DMS 273 treated with DMSO at 0.1 percent for 48 hours (cell line): ENCODE measurements at places on chromosomes 7 and 10.

DNA sequence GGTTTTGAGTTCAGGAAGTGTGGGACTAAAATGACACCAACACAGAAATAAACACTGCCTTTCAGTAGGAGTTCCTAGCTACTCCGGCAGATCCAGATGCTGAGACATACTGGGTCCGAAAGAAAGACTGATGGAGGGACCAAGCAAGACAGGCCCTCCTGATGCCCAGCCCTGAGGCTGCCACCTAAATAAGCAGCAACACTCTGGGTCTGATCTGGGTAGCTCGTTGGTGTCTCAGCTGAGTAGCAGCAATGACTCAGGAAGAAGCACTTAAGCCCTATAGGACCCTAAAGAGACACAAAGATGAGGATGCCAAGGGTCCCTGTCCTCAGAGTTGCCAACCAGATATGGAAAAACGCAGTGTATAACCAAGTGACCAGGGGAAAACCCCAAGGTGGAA, 190.7 kb downstream of the FAM107B start:
- DNase-seq: no peak

DNA sequence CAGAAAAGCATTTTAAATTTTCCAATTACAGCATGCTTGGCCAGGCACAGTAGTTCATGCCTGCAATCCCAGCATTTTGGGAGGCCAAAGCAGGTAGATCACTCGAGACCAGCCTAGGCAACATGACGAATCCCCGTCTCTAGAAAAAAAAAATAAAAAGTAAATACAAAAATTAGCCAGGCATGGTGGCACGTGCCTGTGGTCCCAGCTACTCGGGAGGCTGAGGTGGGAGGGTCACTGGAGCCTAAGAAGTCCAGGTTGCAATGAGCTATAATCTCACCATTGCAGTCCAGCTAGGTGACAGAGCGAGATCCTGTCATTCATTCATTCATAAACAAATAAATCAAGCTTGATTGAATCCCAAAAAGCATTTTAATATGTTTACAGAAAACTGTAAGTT, 234.9 kb downstream of the PARD3 start:
- DNase-seq: no peak

- no peak for DNase-seq
These were observed 164.9 kb upstream of the RHEB start for GRCh38 chr7:151684408-151685175.

- DNase-seq: no peak
These were observed 1.3 kb upstream of the COMMD3 start for GRCh38 chr10:22314852-22315251.

GRCh38 chr10:49410365-49411074, 14.6 kb upstream of the DRGX start:
- DNase-seq: no peak

GRCh38 chr10:24119896-24120295, 89.0 kb upstream of the KIAA1217 start:
- DNase-seq: peak; percentile 85

DNA sequence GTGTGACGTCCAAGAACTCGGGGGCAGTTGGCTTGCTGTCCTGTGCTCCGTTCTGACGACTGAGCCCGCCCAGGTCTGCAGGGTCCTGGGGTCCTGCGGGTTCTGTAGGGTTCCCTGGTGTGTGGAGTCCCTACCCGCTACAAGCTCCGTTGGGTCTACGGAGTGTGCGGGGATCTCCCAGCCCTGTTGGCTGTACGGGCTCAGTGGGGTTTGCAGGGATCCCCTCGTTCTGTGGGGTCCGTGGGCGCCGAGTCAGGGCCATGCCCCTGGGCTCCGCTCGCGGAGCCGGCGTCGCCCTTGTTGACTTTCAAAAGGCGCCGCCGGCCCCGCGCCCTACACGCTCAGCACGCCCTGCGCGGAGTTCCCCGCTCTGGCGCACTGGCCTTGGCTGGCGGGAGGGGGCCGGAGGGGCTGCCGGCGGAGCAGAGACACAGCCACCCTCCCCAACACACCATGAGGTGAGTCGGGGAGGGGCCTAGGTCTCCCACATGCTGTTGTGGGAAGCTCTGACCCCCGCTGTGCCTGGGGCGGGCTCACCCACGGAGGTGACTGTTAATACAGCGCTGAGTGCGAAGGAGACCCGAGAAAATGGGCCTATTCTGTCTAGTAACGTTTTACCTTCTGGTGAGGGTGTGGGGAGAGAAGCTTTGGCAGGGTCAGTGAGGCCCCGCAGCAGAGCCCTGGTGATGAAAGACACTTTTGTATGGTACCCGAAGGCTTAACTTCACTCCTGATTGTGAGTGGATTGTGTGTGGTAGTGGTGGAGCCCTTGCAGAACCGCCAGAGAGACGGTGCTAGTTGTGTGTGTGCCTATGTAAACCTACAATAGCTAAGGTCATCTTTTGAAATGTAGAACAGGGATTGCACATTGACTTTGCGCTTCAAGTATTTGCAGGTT, 8.1 kb downstream of the TASOR2 start:
- no peak for DNase-seq

DNA sequence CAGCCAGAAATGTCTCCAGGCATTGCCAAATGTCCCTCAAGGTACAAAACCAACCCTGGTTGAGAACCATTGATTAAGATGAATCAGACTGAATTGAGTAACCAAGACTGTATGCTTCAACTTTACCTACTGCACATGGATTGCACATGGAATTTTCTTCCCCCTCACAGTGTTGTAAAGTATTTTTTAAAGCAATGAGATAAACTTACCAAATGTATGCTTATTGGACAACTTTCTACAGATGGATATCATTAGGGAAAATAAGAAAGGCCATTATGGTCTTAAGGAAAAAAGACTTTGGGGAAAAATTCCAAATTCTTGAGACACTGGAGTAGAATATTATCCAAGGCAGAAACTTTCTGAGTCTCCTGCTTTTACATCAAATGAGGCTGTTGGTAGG, 20.9 kb upstream of the MTPN start:
- DNase-seq: no peak
